ENCODE measurements at places on chromosomes 1 and 21.

- H3K4me3 ChIP-seq, result peak overlapping the region; percentile 28
- H3K4me1 ChIP-seq, result peaks cover 3% of the 10 kb centered on the region
- DNase-seq, result peak; percentile 88
- no peaks in the 10 kb centered on the region for H3K36me3 ChIP-seq
- H3K27me3 ChIP-seq, result no peaks in the 10 kb centered on the region
- peak overlapping the region; percentile 88 for H3K27ac ChIP-seq
Observed at GRCh38 chr1:221724931-221725605, 16.8 kb downstream of the DUSP10 start.

- no peaks in the 10 kb centered on the region for H3K27me3 ChIP-seq
- no peak overlapping the region for H3K4me3 ChIP-seq
- H3K36me3 ChIP-seq, result no peaks in the 10 kb centered on the region
- H3K4me1 ChIP-seq, result peaks cover 4% of the 10 kb centered on the region
Observed at GRCh38 chr1:164716992-164717703, 158.2 kb downstream of the PBX1 start.

- no peak overlapping the region for H3K27ac ChIP-seq
- H3K4me3 ChIP-seq, result no peak overlapping the region
- H3K36me3 ChIP-seq, result no peaks in the 10 kb centered on the region
- H3K4me1 ChIP-seq, result peaks cover 2% of the 10 kb centered on the region
- H3K27me3 ChIP-seq, result peaks cover 16% of the 10 kb centered on the region
- peak; percentile 72 for DNase-seq
Observed at GRCh38 chr1:230772457-230773395, 25.5 kb downstream of the CAPN9 start.

GRCh38 chr1:11407301-11407994, 71.5 kb upstream of the DISP3 start:
- no peaks in the 10 kb centered on the region for H3K36me3 ChIP-seq
- no peaks in the 10 kb centered on the region for H3K4me1 ChIP-seq
- H3K27ac ChIP-seq, result no peak overlapping the region
- H3K27me3 ChIP-seq, result peaks cover 30% of the 10 kb centered on the region

GRCh38 chr1:203267912-203268311, 37.4 kb upstream of the BTG2 start:
- H3K4me1 ChIP-seq, result peaks cover 6% of the 10 kb centered on the region
- H3K27ac ChIP-seq, result no peak overlapping the region
- no peak overlapping the region for H3K4me3 ChIP-seq
- no peaks in the 10 kb centered on the region for H3K36me3 ChIP-seq
- H3K27me3 ChIP-seq, result peaks cover 4% of the 10 kb centered on the region

DNA sequence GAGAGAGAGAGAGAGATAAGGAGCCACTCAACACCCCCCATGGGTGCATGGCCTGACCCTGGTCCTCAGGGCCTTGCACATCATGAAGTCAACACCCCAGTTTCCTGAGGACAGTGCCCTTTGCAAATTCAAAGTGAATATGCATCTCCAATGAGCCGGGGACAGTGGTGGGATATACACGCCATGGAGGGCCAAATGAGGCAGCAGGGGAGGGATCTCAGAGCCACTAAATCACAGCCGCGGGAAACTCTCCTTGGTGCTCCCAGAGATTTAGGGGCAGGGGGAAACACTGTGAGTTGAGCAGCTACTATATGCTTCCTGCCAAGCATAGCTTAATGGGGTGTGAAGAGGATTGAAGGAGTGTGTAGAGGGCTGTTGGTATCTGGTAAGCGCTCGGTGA, 35.5 kb downstream of the MATN1 start:
- H3K4me1 ChIP-seq, result peaks cover 32% of the 10 kb centered on the region
- peaks cover 53% of the 10 kb centered on the region for H3K27me3 ChIP-seq
- H3K27ac ChIP-seq, result no peak overlapping the region
- DNase-seq, result no peak

GRCh38 chr21:36461277-36461917, 18.5 kb downstream of the CLDN14 start:
- no peak overlapping the region for H3K27ac ChIP-seq
- H3K27me3 ChIP-seq, result peaks cover 17% of the 10 kb centered on the region

- H3K27ac ChIP-seq, result no peak overlapping the region
- H3K4me1 ChIP-seq, result peaks cover 18% of the 10 kb centered on the region
- H3K4me3 ChIP-seq, result no peak overlapping the region
Observed at GRCh38 chr21:43312011-43312410, 114.9 kb downstream of the SIK1 start.

Measured in mesenchymal stem cell (in vitro differentiated cells and primary cell).